ENCODE measurements at places on chromosomes 6 and 20.

- DNase-seq: no peak
Observed at GRCh38 chr6:14431385-14432330, 314.1 kb downstream of the CD83 start.

GRCh38 chr20:38871560-38871953 is 54.7 kb upstream of the FAM83D start:
- DNase-seq: no peak

DNA sequence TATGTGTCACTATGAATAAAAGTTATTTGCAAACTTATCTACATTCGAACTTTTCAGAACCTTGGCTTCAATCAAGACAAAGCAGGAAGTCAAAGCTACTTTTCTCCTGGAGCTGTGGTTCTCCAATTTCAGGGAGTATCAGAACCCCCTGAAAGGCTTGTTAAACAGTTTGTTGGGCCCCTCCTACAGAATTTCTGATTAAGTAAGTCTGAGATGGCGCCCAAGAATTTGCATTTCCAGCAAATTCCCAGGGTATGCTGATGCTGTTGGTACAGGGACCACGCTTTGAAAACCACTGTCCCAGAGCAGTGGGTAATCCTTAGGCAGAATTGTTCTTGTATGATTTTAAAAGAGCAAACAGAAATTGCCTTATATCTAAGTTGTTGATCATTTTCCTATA is 189.9 kb upstream of the KCNG1 start:
- DNase-seq: no peak

DNA sequence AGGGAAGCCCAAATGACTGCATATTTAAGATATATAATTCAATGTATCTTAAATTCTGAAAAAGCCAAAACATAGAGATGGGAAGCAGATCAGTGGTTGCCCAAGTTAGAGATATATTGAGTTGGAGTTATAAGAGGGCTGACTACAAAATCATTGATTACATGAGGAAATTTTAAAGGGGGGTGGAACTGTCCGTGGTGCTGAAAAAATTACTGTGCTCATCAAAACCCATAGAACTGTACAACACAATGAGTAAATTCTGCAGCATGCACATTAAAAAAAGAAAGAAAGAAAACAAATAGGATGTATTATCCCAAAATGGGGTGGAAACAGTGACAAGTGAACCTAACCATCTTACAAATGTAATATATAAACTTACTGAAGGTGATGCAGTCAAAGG is 100.9 kb downstream of the FUT9 start:
- DNase-seq: no peak

DNA sequence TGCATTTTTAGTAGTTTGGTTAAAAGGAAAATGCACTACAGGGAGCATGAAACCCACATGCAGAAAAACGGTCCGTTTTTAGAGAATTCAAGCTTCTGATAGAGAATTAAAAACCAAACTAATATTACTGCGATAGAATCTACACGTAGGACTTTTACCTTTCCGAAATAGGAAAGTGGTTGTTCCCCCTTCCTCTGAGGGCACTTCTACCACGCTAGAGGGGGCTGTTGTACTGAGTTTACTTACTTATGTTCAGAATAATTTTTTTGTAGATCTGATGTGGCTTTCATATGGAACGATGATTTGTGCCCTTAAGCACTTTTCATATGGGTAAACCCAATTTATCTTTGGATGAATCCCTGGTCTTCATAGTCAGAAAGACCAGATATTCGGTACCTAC is 264.3 kb upstream of the PLN start:
- no peak for DNase-seq

DNA sequence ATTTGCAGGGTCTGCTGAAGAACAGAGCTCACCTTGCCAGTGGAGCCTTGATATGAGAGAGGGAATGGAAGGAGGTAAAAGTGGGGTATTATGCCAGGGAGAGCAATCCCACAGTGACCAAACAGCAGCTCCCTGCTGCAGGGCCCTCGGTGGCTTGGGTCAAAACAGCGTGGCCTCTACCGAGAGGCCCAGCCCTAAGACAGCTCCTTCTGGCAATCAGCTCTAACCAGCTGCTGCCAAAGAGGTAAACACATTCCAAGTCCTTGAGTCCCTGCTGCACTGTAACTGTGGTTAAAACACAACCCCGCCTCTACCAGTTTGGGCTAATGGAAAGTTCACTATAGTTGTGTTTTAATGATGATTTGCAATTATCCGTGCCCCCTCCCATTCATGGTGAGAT is 1.4 kb upstream of the DAAM2 start:
- DNase-seq: no peak

DNA sequence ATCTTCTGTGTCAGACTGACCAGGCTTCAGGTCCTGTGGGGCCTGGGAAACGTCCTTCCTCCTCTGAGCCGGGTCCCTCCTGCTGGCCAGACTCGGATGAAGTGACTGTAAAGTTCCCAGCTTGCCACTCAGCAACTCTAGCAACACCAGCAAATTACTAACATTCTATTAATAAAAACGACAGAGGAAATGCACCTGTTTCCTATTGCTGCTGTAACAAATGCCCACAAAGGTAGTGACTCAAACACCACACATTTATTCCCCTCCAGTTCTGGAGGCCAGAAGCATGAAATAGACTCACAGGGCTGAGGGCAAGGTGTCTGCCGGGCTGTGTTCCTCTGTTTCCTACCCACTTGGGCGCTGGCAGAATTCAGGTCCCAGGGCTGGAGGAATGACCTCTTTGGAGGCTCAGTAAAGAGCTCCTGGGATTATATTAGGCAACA is 48.8 kb downstream of the CTCFL start:
- no peak for DNase-seq

DNA sequence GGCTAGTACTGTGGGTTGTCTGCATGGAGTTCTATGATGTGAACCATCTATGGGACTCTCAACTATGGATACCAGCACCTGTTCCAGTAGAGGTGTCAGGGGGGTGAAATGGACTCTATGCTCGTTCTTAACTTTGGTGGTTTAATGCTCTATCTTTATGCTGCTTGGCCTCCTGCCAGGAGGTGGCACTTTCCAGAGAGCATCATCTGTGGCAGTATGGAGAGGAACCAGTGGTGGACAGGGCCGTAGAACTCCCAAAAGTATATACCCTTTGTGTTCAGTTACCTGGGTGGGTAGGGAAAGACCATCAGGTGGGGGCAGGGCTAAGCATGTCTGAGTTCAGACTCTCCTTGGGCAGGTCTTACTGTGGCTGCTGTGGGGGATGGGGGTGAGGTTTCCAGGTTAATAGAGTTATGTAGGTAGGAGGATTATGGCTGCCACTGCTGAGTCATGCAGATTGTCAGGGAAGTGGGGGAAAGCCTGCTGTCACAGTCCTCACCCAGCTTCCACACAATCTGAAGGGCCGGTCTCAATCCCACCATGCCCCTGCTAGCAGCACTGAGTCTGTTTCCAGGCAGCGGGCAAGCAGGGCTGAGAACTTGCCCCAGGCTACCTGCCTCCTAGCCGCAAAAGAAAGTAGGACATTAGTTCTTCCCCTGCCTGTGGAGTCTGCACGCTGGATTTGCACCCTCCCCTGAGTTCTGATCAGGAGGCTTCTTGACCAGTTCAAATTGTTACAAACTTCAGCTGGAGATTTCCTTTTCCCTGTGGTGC is 284.0 kb downstream of the KCNQ5 start:
- no peak for DNase-seq

DNA sequence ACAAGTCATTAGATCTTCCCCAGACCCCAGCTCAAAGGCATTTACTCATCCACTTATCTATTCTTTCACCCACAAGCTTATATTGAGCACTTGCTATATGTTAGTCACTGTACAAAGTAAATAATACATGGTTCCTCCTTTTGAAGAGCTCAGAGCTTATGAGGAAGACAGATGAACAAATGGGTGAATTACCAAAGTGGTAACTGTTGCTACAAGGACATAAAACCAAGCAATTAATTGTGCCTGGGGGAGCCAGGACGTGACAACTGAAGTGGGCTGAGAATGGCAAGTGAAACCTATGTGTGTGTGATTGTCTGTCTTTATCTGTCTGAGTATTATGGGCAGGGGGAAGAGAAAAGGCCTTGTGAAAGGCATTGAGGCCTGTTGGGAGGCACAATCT is 45.6 kb upstream of the AKIRIN2 start:
- DNase-seq: no peak

DNA sequence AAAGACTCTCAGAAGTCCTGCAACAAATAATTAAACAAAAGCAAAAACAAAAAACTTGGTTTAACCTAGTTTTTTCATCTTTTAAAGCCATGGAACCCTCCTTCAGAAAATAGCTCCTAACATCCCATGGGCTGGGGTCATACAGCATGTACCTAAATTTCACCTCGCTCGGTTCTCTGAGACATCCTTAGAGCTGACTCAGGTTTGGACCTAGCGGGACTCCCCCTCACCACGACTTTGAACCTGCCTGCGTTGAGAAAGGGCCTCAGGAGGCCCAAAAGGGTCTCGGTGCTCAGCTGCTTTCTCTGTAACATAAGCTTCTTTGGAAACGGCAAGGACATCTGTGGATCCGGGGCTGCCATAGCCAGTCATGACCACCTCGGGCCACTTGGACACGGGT is 112.8 kb downstream of the NFATC2 start:
- DNase-seq: no peak

DNA sequence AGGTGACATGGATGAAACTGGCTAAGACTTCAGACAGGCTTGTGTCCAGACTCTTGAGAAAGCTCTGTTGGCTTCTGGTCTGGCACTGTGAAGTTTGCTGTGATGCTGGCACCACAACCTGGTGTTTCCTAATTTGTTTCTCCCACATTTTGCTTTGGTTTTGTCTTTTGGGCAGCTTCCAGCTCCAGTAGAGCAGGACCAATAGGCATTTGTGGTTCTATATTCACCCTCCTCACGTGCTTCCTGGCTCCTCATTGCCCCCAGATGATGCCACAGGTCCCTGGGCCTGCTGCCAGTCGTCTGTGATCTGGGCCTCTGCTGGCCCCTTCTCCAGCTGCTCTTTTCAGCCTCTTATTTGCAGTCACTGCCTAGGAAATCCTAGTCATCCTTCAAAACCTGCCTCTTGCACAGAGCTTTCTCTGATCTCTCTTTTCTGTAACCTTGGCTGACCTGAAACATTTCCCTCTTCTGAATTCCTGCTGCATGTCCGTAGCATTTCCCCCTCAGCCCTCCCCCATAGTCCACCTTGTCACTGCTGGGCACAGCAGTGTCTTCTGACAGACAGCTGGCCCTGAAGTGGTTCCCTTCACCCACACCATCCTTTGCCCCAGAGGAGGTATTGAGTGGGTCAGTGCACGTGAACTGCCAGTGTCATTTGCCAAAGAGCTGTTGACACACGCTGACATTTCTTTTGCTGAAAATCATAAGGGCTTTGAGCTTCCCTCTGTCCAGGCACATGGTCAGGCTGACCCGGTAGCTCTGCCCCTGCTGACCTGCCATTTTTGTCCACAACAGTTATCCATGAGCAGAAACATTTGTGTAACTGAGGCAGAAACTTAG is 63.0 kb downstream of the PTPN1 start:
- DNase-seq: no peak

- DNase-seq: no peak
Observed at GRCh38 chr6:130473886-130474285, 108.1 kb downstream of the TMEM200A start.

DNA sequence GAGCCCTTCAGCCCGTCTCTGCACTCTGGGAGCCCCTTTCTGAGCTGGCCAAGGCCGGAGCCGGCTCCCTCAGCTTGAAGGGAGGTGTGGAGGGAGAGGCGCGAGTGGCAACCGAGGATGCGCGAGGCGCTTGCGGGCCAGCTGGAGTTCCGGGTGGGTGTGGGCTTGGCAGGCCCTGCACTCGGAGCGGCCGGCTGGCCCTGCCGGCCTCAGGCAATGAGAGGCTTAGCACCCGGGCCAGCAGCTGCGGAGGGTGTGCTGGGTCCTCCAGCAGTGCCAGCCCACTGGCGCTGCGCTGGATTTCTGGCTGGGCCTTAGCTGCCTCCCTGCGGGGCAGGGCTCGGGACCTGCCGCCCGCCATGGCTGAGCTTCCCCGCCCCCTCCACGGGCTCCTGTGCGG is 49.8 kb downstream of the GMPR start:
- no peak for DNase-seq

DNA sequence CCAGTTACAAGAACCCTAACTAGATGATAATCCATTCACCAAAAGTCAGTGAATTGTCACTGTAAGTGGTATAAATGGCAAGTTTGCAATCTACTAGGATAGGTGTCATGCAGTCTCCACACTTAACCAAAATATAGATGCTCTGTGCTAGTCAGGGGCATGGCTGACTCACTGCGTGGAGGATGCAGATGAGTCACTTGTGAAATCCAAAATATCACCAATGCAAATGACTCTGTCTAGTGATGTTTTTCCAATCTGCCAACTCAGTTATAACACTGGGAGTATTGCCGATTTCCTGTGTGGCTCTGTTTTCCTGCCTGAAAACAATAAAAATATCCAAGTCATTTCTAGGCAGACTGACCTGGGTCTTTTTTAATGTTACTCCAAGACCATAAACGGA is 47.8 kb upstream of the NRSN1 start:
- DNase-seq: no peak

GRCh38 chr6:25366903-25367545 is 87.8 kb downstream of the CARMIL1 start:
- DNase-seq: no peak

GRCh38 chr6:38985839-38986238 is 62.7 kb upstream of the GLP1R start:
- no peak for DNase-seq

DNA sequence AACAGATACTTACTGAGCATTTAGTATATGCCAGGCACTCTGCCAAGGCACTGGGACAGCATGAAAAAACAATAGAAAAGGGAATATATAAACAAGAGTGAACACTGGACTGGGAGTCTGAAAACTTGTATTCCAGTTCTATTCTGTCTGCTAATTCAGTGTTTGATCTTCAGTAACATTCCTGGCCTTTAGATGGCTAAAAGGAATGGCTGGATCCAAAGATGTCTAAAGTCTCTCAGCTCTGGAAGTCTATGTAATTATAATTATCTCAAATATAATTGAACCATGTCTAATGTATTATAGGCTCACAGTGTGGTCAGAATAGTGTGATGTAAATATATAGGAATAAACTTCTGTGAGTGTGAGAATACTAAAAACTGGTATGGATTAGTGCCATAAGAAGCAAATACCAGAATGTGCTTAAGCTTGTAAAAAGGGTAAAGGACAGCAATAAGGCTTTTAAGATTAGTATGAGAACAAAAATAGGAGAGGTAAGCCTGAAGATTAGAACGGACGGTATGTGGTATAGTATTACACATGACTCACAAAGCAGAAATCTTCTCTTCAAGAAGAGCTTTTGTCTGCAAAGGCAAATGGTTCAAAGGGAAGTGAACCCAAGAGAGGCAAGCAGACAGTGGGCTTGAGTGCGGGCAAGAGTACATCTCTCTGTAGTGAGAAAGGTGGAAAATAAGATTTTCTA is 68.5 kb downstream of the TMEM200A start:
- DNase-seq: no peak

GRCh38 chr20:46400828-46401477 is 5.5 kb downstream of the ELMO2 start:
- DNase-seq: no peak
